ENCODE measurements at places on chromosomes 2 and 18.

- no peak for DNase-seq
Measured at GRCh38 chr2:42567364-42567763, 1.1 kb upstream of the MTA3 start.

DNA sequence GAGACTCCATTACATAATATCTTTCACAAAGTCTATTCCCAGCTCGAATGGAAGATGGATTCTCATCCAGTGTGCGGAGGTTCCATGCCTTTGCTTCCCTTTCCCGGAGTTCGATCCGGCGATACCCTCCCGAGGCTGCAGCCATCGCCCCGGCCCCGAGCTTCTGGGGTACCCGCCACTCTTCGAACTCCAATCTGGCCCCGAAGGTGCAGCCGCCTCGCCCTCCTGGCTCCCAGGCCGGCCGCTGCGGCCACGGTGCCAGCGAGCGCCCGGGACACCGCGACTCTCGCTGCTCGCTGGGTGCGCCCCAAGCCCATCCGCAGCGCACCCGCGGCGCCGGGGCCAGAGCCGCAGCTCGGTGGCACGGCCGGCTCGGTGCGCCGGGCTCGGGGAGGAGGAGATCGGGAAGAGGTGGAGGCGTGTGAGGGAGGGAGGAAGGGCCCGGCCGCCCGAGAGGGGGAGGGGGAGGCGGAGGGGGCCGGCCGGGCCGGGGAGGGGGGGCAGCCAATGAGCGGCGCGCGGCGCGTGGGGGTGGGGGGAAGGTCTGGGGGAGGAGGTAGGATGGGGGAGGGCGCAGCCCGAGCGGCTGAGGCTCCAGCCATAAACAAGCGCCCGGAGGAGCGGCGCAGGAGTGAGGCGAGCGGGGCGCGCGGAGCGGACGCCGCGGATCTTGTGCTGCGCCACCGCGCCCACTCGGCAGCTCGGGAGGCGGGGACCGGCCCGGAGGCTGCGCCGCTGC lies at the start of gene CRIM1:
CRIM1 (plus strand) TSS at position 628 of the 739 bp plus-strand sequence. CDS start 515 bp downstream, outside the sequence.
- DNase-seq, result peak; percentile 28

- DNase-seq, result no peak
Measured at GRCh38 chr2:230717600-230717999, 5.0 kb downstream of the CAB39 start.

- DNase-seq, result no peak
Measured at GRCh38 chr2:172705352-172705751, 30.3 kb upstream of the RAPGEF4 start.

- no peak for DNase-seq
Measured at GRCh38 chr2:102768892-102769291, 7.1 kb downstream of the TMEM182 start.

- no peak for DNase-seq
Measured at GRCh38 chr2:207844648-207845047, 74.9 kb upstream of the FZD5 start.

DNA sequence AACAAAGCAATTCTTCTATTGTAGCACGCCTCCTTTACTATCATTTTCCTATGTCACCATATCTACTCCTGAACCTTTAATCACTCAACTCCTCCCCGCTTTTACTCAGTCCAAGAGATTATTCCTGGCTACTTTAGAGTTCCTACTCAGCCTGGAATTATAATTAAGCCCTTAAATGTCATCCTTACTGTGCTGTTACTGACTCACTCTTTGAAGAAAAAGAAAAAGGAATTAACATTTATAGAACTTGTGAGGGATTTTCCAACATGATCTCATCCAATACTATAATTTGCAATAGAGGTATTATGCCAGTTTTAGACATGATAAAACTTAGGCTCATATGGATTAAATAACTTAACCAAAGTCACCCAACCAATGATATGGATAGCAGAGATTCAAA lies 61.7 kb downstream of the CCDC88A start:
- DNase-seq, result no peak

GRCh38 chr2:214740867-214741395 lies 68.6 kb downstream of the BARD1 start:
- DNase-seq, result no peak

DNA sequence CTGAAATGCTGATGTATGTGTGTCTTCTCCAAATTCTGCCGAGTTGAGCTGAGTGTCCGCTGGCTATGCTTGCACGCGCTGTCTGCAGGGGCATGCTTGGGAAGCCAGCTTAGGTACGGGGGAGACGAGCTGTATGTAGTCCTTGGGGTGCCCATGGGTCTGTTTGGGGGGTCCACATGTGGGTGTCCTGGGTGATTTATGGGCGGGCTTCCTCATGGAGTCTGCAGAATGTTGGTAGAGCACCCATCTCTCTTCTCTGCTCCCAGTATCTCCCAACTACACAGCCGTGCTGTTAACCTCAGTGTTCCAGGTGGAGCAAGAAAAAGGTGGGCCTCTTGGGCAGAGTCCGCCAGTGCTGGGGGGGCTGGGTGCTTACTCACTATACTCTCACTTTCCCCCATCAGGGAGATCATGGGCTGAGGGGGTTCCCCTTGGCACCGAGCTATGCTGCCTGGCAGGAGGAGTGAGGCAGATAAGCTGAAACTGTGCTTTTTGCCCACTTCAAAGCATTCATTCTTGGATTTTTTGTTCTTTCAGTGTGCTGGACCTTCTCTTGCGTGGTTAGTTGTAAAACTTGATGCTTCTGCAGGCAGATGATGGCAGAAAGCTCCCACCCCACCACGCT lies 128.2 kb upstream of the ALKAL2 start:
- DNase-seq, result no peak

DNA sequence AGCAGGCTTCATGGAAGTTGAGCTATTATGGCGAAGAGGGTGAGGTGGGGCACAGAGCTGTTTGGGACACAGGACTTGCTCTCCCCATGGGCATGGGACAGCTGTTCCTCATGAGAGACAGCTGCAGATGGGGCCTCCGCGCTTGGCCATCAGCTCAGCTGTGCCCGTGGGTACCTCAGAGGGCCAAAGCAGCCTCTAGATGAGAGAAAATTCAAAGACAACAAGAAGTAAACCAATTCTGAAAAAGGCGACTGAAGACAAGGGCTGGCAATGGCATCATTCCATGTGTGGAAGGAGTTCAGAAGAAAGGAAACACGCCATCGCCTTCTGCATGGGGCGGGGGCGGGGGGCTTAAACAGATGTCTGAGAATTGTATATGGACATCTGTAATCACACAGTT lies 136.2 kb downstream of the BCL2 start:
- DNase-seq, result no peak

DNA sequence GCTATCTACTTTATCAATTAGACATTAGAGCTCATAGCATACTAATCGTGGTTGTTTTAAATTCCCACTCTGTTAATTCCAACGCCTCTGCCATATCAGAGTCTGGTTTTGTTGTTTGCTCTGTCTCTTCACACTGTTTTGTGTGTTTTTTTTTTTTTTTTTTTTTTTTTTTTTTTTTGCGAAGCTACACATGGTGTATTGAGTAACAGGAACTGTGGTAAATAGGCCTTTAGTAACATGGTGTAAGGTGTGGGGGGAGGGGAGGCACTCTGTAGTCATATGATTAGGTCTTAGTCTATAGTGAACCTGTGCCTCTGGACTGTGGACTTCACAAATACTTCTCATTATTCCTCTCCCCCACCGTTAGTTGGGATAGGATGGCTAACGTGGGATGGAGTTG lies 370.7 kb upstream of the RAB12 start:
- DNase-seq, result no peak

GRCh38 chr2:148622366-148622765 lies 22.2 kb upstream of the EPC2 start:
- no peak for DNase-seq

GRCh38 chr18:79389689-79390088 lies 6.0 kb upstream of the NFATC1 start:
- DNase-seq, result no peak

GRCh38 chr2:79622508-79622907 lies 109.7 kb downstream of the CTNNA2 start:
- no peak for DNase-seq

GRCh38 chr2:218360453-218360852 lies 3.8 kb downstream of the CATIP start:
- no peak for DNase-seq

DNA sequence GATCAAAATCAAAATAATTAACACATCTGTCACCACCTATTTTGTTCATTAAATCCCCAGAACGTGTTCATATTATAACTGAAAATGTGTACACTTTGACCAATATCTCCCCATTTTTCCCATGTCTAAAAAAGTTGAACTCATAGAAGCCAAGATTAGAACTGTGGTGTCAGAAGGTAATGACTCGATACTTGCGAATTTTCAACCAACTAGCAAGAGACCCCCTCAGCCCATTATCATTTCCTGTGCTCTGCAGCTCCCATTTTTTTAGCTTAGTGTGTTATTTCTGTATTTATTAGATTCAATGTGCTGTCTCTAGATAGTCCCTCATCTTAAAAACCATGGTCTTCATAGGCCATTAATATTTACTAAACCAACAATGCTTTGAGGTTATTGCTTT lies 248.7 kb upstream of the PIK3C3 start:
- DNase-seq, result no peak

- DNase-seq, result peak; percentile 7
Measured at GRCh38 chr2:161090411-161090810, 69.8 kb upstream of the TANK start.

DNA sequence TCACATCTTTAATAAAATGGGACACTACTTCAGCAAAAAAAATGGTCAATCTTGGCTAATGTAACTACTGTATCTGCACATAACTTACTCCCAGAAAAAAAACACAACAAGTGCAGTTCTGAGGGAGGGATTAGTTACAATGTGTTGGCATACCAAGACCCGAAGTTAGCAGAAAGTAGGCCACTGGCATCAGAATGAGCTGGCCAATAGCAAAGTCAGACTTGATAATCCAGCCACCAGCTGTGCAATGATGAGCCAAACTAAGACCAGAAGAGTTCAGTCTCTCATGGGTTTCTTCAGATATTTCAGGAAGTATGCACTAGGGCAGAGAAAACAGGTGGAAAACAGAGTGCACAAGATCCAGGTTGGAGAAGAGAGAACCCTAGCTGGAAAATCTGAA lies 65.3 kb downstream of the OLA1 start:
- DNase-seq, result no peak

GRCh38 chr18:48815581-48816324 lies 135.0 kb downstream of the SMAD7 start:
- DNase-seq, result no peak

DNA sequence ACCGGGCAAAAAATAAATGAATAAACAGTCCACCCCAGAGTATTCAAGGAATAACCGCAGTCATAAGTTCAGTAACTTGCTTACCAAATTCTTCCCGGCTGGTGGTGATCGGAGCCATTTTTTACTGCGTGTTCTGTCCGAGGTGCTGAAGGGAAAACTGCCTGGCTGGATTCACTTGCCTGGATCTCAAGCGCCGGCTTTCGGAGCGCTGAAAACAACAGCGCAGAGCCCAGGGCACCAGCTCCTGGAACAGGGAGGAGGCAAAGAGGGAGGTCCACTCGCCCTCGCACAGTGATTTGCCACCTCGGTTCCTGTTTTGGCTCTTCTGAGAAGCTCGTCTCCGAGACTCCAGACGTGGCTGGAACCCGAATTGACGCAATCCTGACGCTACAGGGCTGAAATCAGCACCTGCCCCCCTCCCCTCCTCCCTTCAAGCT lies at the start of gene SYT4:
SYT4 (minus strand) TSS at position 327 of the 437 bp plus-strand sequence; CDS start at position 118, 209 bp downstream.
- no peak for DNase-seq

GRCh38 chr2:200782251-200782650 lies 29.5 kb upstream of the BZW1 start:
- no peak for DNase-seq

DNA sequence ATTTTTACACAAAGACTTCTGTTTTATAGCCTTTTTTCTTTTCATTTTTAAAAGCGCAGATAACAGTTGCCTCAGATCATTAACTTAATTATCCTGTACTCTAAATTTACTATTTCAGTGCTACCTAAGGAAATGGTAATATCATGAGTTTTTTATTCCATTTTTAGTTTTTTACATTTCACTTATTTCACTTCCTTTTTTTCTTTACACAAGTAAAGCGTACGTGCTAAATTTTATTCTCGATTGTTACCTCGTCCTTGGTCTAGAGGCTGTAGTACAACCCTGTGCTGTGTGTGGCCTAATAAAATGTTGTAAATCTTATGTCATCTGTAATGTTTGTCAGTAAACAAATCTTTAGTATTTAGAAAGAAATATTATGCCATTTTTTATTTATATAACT lies 49.2 kb downstream of the CRIM1 start:
- no peak for DNase-seq

DNA sequence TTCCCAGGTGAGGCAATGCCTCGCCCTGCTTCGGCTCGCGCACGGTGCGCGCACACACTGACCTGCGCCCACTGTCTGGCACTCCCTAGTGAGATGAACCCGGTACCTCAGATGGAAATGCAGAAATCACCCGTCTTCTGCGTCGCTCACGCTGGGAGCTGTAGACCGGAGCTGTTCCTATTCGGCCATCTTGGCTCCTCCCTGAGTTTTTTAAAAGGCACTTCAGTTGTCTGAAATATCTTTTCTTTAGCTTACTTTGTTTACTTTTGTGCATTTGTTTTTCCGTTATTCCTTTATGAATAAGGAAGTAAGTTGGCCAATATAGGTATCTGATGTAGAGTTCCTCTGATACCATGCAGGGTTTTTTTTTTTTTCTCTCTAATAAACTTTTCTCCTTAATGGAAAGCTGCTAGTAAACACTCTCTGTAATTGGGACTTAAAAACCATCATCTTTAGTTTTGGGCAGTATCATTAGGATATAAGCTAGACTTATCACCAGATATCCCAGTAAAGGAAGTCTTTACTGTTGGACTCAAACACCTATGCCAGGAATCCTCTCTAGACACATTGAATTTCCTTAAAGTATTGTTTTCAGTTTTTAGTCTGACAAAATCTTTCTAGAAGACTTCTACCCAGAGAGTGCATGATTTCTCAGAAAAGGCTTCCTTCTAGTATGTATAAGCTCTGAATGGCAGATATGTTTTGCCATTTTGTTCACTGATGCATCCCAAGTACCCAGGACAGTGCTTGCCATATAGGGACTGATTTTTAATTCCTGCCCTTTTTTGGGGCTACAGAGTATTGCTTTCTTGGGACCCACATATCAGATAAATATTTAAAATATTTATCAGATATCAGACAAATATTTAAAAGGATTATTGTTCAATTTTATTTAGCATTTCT lies 35.8 kb upstream of the DYSF start:
- DNase-seq, result no peak

GRCh38 chr18:3867236-3867635 lies 417.3 kb downstream of the TGIF1 start:
- DNase-seq, result no peak

DNA sequence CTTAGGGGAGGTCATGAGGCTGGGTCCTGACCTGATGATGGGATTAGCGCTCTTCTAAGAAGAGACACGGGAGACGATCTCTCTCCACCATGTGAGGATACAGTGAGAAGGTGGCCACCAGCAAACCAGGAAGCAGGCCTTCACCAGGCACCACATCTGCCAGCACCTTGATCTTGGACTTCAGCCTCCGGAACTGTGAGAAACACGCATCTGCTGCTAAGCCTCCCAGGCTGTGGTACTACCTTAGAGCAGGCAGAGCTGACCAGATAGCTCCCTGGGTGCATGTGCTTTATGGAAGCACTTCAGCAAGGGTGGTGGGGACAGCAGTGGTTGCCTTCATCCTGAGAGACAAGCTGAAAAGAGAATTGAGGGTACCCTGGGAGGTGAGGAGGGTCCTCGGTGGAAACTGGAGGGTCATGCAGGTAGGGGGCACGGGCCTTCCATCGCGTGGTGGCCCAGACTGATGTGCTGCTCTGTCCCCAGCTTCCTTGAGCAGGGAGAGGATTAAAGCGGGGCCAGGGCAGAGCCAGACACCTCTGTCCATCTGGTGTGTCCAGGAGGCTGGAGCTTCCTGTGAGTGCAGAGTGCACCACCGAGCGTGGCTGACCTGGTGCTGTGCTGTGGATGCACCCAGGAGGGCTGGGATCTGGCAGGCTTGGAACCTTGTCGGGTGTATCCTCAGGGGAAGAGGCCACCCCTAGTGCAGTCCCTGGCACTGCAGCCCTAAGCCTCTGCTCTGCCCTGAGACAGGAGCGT lies 42.9 kb upstream of the HS6ST1 start:
- no peak for DNase-seq
